ENCODE measurements at places on chromosomes 5 and 9.

DNA sequence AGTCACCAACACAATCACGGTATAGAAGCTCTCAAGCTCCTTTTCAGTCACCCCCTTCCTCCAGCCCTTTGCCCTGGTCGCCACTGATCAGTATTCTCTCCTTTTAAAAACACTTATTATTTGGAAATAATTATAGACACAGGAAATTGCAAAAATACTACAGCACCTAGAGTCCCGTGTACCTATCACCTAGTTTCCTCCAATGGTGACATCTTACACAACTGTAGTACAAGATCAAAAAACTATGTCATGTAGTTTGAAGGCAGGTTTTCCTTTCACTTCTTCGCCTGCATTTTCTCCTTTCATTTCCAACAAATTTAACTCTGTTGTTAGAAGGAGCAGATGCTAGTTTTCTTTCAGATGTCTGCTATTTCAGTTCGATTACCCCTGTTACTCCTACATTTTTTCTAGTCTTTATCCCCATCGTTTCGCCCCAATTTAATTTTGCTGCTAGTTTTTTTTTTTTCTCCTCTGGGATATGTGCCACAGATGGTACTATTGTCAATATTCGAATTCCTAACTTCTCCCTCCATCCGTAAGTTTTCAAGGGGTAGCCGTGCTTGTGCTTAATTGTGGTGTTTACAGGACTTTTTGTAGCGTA, 612 bp upstream of the ATG10 start:
- no peak for DNase-seq

GRCh38 chr5:65874241-65874640, 52.1 kb upstream of the ERBIN start:
- no peak for DNase-seq

GRCh38 chr5:83827111-83827557, 106.5 kb upstream of the HAPLN1 start:
- no peak for DNase-seq

- no peak for DNase-seq
Observed at GRCh38 chr5:19745247-19745646, 242.8 kb downstream of the CDH18 start.

DNA sequence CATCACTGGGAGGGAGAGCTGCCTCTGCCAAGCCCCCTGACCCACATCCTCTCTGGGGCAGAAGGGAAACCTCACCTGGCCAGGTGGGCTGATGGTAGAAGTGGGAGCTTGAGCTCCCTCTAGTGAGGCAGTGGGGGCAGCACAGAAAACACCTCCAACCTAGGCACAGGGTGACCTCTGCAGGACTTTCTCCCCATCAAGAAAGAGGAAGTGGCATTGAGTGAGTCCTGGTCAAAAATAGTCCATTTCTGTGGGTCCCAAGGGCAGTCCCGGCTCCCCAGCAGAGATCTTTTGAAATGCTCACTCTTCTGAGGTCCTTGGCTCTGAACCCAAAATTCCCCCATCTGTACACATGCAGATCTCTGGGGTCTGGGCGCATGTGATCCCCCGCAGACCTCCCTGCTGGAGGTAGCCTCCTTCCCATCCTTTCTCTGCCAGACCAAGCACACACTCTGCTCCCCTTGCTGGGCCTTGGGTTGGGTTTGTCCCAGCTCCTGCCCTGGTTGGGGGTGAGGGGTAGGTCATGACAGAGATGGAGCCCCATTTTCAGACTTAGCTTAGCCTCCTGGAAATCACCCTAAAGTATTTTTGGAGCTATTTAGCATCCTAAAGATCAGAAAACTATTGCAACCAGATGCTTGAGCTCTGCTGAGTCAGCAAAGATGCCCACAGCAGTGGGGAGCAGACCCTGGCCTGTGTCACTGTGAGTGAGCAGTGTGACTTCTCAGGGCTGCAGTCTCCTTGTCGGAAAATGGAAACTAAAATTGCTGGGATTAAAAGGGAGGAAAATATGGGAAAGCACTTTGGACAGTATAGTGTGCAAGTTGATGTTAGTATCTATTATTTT, 41.6 kb upstream of the LCP2 start:
- DNase-seq = peak; percentile 44

GRCh38 chr9:37961351-37961750, 57.4 kb upstream of the SLC25A51 start:
- DNase-seq = no peak

DNA sequence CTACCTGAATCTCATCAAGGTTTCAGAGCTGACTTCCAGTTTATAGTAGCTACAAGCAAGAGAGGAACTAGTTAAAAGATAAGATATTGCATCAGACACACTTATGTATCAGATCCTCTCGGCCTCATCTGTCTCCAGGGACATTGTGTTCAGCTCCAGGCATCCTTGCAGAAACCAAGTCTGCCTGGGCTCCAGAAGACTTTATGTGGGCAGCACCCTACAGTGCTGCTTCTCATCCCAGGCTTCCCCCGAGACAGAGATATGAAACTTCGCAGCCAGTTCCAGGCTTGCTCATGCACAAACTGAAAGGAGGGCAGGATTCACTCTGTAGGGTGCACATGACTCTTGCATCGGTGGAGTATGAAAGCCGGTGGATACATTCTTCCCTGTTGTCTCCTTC, 33.9 kb upstream of the FOXB2 start:
- DNase-seq = no peak

GRCh38 chr5:111960476-111961215, 203.7 kb upstream of the NREP start:
- DNase-seq = no peak

DNA sequence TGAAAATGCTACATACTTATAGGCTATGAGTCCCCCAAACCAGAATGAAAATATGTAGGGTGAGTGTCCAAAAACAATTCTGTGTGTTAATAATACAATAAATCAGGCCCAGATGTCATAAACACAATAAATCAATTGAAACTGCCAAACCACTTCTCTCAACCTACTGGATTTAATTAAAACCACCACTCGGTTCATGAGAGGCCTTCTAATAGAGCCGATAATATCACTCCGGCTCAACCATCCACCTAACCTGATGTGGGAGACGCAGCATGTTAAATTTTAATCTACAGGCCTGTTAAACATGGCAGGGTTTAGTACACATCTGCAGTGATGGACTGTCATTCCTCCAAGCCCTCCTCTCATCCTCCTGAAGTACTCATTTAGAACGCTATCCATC, 734.5 kb upstream of the ZNF608 start:
- DNase-seq = no peak

- DNase-seq = no peak
Observed at GRCh38 chr5:31322946-31323345, 129.5 kb downstream of the CDH6 start.

GRCh38 chr9:21080793-21081192, 3.1 kb upstream of the IFNB1 start:
- no peak for DNase-seq

- DNase-seq = no peak
Observed at GRCh38 chr9:94097788-94098414, 13.6 kb downstream of the PTPDC1 start.

DNA sequence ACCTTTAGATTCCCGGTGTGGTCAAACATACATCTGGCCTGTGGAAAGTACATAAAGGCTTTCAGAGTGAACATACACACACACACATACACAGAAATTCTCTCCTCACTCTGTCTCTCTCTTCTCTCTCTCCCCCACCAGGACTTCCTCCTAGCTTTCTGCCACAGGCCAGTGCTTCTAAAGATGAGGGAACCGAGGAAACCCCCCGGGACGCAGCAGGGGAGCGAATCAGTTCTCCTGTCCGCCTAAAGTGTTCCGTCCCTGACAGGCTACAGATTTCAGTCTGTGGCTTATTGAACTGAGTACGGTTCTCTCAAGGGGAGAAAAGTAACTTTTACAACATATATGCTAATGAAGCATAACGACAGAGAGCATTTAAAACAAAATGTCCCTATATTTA, 75.8 kb downstream of the MED27 start:
- no peak for DNase-seq

- DNase-seq = no peak
Observed at GRCh38 chr5:134490255-134490924, 35.1 kb upstream of the JADE2 start.

DNA sequence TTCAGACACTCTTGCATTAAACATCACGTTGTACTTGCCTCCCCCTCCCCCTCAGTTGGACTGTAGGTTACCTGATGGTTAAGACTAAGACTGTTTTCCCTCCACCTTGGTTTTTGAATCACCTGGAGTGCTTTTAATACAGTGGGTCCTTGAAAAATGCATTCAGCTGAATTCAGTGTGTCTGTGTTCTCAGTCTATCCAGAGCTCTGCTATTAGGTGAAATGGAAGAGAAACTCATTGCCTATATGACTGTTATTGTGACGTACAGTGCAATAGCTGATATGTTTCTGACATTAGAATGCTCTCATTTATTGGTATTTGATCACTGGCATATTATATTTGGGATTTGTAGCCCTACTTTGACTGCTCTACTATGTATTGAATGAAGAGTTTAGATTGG, 108.5 kb downstream of the F2RL2 start:
- DNase-seq = no peak

Measured in stimulated activated CD8-positive, alpha-beta memory T cell treated with anti-CD3 and anti-CD28 coated beads, Interleukin-4, amount 100 ng/mL, for 1 hour (primary cell).